ENCODE measurements at places on chromosomes 12 and 14. TPM values are rescaled to one million over a fixed set of nuclear protein-coding genes. Genes with fewer than 3 reads are reported as not detected.

LMO3 gene
- 10.9 TPM for total RNA-seq

CLEC1B gene
- total RNA-seq, result not detected

ACOT4 gene
- total RNA-seq, result 2.0 TPM

SOX5 gene
- total RNA-seq, result 0.14 TPM

KLHL42 gene
- total RNA-seq, result 12.4 TPM

IL31 gene
- not detected for total RNA-seq

SPTB gene
- 0.07 TPM for total RNA-seq

CACNA1C gene
- total RNA-seq, result not detected

CAPZA3 gene
- total RNA-seq, result not detected

LPAR5 gene
- total RNA-seq, result 16.6 TPM

PTGDR gene
- not detected for total RNA-seq

GZMB gene
- total RNA-seq, result not detected

CMKLR1 gene
- total RNA-seq, result not detected

PLA2G1B gene
- total RNA-seq, result not detected

ZBTB39 gene
- 5.2 TPM for total RNA-seq

MMAB gene
- 72.5 TPM for total RNA-seq

BICDL1 gene
- total RNA-seq, result 9.4 TPM

DPY19L2 gene
- 0.14 TPM for total RNA-seq

CCDC177 gene
- total RNA-seq, result not detected

SLC15A4 gene
- 24.8 TPM for total RNA-seq

CISTR gene
- not detected for total RNA-seq

NPFF gene
- not detected for total RNA-seq

ALX1 gene
- total RNA-seq, result not detected

BEST3 gene
- total RNA-seq, result not detected

TEAD4 gene
- total RNA-seq, result 19.9 TPM

AJUBA gene
- total RNA-seq, result 117 TPM

TRIM9 gene
- 0.14 TPM for total RNA-seq

ACADS gene
- total RNA-seq, result 7.3 TPM

ASCL1 gene
- not detected for total RNA-seq

OTUB2 gene
- 5.3 TPM for total RNA-seq

BDKRB1 gene
- 2.8 TPM for total RNA-seq

TCL1B gene
- total RNA-seq, result not detected

AKAP6 gene
- 1.7 TPM for total RNA-seq

PPFIBP1 gene
- total RNA-seq, result 36.2 TPM

SLCO1B1 gene
- not detected for total RNA-seq

KLRK1 gene
- total RNA-seq, result not detected

TMEM233 gene
- total RNA-seq, result not detected

CD4 gene
- 0.23 TPM for total RNA-seq

PPP4R4 gene
- 8.9 TPM for total RNA-seq

GON7 gene
- total RNA-seq, result 13.0 TPM

BCDIN3D gene
- 2.8 TPM for total RNA-seq

CCDC92 gene
- total RNA-seq, result 9.3 TPM

TGM1 gene
- total RNA-seq, result 229 TPM

RIC8B gene
- 3.3 TPM for total RNA-seq

All from airway epithelial cell (primary cell).